Effector memory CD4-positive, alpha-beta T cell (primary cell): ENCODE measurements at places on chromosomes 2 and 18.

GRCh38 chr2:215290980-215291599 lies 20.8 kb upstream of the ATIC start:
- no peak for DNase-seq

DNA sequence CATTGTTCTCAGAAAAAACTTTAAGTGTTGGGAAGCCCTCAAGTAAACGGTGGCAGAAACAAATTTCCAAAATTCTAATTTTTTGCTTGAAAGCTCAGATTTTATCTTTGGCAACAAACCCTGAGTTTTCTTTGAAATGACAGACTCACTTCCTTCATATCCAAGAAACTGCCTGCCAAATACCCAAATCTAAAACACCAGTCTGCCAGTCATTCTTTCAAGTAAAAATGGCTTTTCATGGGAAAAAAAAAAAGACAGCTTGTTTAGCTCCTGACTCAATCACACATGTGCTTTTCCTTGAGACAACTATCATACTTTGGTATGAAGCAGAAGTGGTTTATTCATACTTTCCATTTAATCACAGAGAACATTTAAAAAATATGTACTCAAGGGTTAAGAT lies 40.6 kb upstream of the CSRNP3 start:
- DNase-seq: no peak

DNA sequence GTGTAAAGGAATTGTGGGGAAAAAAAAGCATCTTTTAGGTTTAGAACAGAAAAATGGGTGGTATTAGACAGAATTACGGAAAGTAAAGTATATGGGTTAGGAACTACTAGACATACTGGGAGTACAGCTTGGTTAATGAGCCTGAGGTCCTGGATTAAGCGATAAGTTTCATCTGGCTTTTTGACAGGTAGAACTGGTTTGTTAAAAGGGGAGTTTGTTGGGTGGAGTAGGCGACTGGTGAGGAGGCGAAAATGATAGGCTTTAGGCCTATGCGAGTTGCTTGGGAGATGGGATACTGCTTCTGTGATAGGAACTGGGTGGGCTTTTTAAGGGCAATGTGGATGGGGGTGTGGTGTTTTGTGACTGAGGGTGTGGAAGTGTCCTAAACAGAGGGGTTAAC lies 56.5 kb downstream of the KYNU start:
- no peak for DNase-seq

- DNase-seq: no peak
Observed at GRCh38 chr2:173740639-173741038, 224.5 kb downstream of the SP3 start.

GRCh38 chr2:178271629-178272333 lies 77.5 kb downstream of the OSBPL6 start:
- no peak for DNase-seq

DNA sequence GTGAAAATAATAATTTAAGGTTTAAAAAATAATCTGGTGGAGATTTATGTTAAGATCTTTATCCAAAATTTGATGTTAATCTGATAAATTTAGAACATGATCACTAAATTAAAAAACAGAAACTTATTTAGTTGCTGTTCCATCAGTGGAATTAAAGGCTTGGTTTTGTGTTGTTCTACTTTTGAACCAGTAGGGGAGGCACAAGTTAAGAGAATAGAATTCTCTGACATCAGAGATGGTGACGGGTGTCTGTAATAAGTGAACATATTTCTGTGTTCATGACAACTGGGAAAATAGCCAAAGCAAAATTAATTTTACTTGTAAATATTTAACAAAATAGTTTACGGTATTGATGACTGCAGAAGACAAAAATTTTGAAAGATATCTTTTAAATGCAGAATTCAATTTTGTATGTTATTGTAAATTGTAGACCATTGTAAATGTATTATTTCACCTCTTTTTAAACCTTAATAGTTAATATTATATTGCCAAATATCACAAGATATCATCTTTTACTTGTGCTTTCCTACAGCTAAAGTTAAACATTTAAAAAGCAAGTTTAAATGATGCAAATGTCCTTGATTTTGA lies 106.0 kb downstream of the UBR3 start:
- DNase-seq: no peak
